AG09319 (cell line): ENCODE measurements at places on chromosomes 5 and 9.

DNA sequence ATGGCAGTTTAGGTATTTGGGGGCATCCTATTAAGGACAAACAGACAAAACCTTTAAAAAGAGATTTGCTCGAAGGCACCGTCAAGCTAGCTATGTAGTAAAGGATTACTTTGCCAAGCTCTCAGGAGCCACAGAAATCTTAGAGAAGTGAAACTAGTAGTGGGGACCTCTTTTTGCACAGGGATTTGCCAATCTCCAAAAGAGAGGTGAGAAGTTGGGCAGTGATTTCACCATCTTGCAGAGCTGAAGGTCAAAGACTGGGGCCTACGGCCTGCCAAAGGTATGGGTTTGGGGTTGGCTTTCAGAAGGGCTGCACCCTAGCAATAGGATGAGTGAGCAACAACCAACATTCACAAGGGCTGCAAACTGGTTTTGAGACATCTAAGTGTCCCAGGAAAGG, 1.6 kb upstream of the FCN1 start:
- DNase-seq, result no peak

DNA sequence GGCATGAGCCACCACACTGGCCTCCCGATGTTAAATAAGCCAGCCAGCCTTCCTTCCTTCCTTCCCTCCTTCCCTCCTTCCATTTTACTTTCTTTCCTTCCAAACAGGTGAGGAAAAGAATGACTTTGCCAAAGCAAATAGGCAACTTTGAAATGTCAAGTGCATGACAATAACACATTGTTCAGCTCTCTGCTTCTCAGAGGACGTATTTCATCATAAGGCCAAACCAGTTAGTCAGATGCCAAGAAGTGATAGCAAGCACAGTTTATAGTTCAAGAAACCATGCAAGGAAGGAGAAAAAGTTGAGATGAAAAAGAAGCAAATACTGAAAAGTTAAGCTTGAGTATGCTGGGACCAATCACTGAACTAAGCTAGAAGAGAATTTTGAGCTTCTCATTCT, 29.5 kb downstream of the POU4F3 start:
- DNase-seq, result no peak

DNA sequence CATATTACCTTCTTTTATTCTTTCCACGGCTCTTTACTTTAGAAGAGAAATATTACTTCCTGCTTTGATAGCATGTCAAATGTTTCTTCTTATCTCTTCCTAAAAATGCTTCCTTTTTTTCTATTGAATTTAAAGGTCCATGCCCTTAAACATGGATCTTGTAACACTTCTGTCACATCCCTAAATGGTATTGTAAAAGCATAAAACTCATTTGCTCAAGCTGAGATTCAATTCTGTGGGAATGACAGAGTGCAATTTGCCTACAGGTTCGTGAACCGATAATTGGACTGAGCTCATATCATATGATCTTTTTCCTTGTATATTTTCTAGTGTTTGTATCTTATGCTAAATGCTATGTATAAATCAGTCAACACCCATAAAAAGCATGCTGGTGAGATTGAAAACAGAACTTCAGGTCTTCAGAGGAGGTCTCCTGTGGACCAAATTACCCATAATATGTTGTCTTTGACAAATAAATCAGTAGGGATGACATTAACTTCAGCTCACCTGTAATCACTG, 429.3 kb downstream of the TMEM232 start:
- DNase-seq, result no peak

DNA sequence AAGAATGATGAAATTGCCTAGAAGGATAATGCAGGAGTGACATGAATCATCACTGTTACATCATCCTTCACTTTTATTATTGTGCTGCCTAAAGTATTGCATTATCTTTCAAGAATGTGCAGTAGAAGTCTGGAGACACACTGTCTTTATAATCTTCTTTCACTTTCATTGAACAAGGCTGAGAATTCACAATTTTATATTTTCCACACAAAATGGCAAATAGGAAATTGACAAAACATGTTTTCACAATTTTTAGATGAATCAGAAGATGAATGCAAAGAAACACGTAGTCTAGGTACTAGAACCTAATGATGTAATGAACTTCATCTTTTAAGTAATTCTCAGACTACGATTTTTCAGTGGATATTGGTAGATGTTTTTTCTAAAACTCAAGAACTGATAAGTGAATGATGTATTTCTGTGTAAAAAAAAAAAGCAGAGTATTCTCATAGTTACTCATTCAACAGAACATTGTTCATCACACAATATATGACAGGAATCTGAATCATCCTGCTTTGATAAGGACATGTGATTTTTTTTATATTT, 131.5 kb upstream of the GRHPR start:
- peak; percentile 29 for DNase-seq

DNA sequence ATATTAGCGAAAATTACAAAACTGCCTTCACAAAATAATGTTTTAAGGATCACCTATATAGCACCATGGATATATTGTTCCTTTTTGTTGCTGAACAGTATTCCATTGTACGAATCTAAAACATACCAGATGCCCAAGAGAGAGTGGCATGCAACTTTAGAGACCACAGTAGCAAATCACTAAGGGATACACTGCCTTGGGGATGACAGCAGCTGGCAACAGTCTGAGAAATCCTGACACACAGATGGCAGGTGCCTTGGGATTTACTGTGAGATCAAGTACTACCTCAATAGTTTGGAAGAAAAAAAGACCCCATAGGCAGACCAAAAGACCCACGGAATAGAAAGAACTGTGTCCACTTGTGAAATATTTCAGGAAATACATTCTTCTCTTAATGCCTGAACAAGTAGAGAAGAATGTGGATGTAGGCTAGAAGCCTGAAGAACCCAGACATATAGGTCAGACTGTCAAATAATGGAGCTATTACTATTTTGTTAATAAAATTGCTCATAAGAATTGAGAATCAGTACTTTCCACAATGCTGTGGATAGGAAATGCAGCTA, 53.4 kb downstream of the PLPP1 start:
- DNase-seq, result no peak

- DNase-seq, result no peak
Observed at GRCh38 chr9:120832807-120833206, 9.9 kb downstream of the PSMD5 start.

DNA sequence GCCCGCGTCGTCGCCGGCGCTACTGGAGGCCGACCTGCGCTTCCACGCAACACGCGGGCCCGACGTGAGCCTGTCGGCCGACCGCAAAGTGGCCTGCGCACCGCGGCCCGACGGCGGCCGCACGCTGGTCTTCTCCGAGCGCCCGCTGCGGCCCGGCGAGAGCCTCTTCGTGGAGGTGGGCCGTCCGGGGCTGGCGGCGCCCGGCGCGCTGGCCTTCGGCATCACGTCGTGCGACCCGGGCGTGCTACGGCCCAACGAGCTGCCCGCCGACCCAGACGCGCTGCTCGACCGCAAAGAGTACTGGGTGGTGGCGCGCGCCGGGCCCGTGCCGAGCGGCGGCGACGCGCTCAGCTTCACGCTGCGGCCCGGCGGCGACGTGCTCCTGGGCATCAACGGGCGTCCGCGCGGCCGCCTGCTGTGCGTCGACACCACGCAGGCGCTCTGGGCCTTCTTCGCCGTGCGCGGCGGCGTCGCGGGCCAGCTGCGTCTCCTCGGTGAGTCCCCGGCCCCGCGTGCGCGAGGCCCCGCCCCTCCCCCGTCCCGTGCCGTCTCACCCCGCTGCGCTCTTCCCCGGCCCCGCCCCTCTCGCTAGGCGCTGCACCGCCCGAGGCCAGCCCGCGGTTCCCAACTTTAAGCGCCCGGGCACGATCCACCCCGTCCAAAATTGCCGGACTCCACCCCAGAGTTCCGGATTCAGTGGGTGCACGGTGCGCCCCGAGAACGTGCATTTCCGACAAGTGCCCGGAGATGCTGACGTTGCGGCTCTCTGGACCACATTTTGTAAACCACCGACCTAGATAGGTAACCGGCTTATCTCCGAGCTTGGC, 42.8 kb downstream of the NEURL1B start:
- no peak for DNase-seq

DNA sequence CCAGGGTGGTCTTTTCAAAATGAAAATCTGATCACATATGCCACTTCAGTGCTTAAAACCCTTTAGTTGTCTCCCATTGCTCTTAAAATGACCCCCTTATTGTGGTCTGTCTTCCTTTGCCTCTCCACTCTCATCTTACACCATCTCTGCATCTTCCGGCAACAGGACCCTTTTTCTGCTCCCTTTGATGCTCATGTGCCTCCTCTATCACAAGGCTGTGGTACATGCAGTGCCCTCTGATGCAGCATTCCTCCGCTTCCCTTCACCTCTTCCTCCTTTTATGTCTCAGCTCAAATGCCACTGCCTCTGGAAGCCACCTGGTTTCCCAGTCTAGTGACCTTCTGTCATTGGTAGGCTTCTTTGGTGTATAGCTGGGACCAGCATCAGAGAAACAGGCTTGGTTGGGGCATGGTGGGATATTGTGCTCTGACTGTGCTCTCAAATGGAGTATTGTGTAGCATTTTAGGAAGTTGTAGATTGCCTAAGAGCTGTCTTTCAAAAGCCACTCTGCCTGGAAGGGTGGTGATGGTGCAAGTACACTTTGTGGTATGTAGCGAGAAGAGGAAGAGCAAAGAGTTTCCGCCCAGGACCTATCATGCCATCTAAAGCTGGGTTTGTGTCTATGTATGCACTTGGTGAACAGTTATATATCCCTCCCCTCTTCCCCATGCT, 28.1 kb downstream of the ARHGAP26 start:
- DNase-seq, result no peak

- DNase-seq, result no peak
Observed at GRCh38 chr5:55191165-55191564, 18.2 kb upstream of the CDC20B start.

- peak; percentile 57 for DNase-seq
Observed at GRCh38 chr9:86557063-86557766, 203.0 kb upstream of the TUT7 start.

GRCh38 chr5:69494452-69494851, 1.9 kb downstream of the OCLN start:
- no peak for DNase-seq

- no peak for DNase-seq
Observed at GRCh38 chr5:146952168-146952567, 73.6 kb upstream of the PPP2R2B start.

DNA sequence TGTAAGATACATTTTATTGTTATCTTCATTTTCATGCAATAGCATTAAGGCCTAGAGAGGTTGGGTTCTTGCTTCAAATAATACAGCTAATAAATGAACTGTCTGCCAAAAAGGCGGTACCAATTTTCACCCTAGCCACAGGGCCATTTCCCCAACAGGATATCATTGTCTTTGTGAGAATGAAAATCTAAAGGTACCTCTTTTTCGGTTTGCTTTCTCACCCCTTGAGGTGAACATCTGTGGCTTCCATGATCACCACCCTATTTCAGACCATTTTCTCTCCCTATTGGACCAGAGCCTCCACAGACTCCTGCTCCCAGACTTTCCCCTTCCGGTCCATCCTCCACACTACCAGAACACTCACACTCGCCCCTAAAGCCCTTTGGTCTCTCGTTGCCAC, 60.2 kb downstream of the SFXN1 start:
- DNase-seq, result no peak

GRCh38 chr5:126865299-126865698, 88.4 kb downstream of the LMNB1 start:
- no peak for DNase-seq

DNA sequence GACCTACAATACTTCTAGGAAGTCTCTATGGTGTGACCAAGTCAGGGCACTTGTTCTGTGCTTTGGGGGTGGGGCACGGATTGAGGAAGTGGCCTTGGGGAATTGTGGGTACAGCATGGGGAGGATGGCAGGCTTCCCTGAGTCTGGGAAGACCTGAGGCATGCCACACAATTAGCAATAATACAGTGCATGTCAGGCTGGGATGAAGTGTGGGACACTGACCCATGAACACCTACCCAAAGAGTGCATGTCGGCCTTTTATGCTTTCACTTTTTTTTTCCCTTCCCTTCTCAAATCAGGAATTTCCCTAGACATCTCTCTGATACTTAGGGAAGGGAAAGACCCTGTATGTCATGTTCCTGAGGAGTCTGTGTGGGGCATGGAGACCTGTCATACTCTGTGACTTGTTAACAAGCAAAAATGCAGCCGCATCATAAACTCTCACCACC, 146.4 kb downstream of the PALM2AKAP2 start:
- DNase-seq, result no peak

GRCh38 chr9:90616806-90617205, 25.8 kb downstream of the DIRAS2 start:
- no peak for DNase-seq
